ENCODE measurements at places on chromosomes 4 and X. TPM values are rescaled to one million over a fixed set of nuclear protein-coding genes. Genes with fewer than 3 reads are reported as not detected.

Gene COL4A6
- polyA plus RNA-seq = 4.5 TPM

Gene NDNF
- not detected for polyA plus RNA-seq

DNA sequence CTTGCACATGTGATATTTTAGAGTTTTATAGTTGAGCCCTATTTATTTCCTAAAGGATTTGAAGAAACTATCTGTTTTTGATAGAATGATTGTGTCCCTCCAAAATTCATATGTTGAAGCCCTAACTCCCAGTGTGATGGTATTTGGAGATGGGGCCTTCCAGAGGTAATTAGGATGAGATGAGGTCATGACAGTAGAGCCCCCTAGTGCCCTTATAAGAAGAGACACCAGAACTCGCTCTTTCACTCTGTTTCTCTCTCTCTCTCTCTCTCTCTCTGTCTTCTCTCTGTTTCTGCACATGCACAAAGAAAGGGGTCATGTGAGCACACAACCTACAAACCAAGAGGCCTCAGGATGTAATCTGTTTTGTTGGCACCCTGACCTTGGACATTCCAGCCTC lies 921.9 kb upstream of the DIAPH2 start:
- no peaks in the 10 kb centered on the region for H3K4me1 ChIP-seq
- no peak overlapping the region for H3K27ac ChIP-seq
- DNase-seq = no peak
- H3K4me3 ChIP-seq = no peak overlapping the region
- H3K36me3 ChIP-seq = no peaks in the 10 kb centered on the region

GRCh38 chr4:145566768-145567167 lies 52.4 kb upstream of the MMAA start:
- no peak for DNase-seq
- no peaks in the 10 kb centered on the region for H3K36me3 ChIP-seq
- H3K27ac ChIP-seq = no peak overlapping the region
- no peaks in the 10 kb centered on the region for H3K4me1 ChIP-seq
- H3K4me3 ChIP-seq = no peak overlapping the region

Gene PDE5A
- polyA plus RNA-seq = 0.20 TPM

Gene ZCCHC18
- polyA plus RNA-seq = 0.09 TPM

Gene ZCCHC4
- polyA plus RNA-seq = 10.4 TPM

All from HepG2 (cell line).